Nephron progenitor cell (in vitro differentiated cells): ENCODE measurements at places on chromosomes 6 and 20.

DNA sequence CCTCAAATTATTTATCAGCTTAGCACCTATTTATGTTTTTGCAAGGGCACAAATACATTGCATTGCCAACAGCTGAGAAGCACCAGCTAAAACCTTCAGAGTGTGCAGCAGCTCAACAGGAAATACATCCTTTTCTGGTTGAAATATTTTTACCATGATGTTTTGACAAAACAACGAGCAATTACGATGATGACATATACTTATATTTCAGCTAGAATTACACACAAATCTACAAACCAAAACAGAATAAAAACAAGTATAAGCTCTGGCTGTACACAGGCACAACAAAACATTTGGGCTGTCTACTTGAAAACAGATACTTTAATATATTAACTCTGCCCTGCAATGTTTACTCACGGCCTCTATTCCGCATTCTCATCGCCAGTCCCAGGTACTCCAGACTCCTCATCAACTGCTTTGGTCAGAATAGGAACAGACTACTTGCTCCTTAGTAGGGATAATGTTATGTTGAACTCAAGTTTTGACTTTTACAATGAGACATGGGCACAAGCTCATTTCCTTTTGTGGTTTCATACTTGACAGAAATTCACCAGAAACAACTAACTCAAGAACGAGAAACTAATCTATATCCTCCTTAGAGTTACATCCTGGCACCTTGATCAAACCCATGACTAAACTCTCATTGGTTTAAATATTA is 377.6 kb downstream of the ESR1 start:
- DNase-seq, result no peak

GRCh38 chr6:159464816-159465215 is 228.2 kb downstream of the SOD2 start:
- no peak for DNase-seq

- DNase-seq, result peak; percentile 85
These were observed 603.2 kb downstream of the RNF144B start for GRCh38 chr6:18990059-18990978.

- peak; percentile 31 for DNase-seq
These were observed 26.7 kb upstream of the TTPAL start for GRCh38 chr20:44448753-44449546.

DNA sequence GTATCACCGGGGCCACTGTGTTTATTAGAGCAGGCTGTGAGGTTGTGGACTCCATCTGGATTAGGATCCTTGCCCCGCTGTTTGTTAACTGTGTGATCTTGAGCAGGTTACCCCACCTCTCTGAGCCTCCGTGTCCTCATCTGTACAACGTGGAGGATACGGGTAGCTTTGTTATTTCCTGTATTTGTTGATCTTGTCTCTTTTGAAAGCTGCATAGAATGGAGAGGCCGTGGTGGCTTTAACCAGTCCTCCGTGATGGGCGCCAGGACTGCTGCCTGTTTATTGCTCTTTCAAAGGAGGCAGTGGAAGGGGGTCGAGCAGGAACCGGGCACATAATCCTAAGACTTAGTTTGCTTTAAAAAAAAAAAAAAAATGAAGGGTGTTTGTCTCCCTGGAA is 22.9 kb downstream of the BCAS4 start:
- no peak for DNase-seq

GRCh38 chr20:58709013-58709702 is 16.6 kb downstream of the NPEPL1 start:
- no peak for DNase-seq

DNA sequence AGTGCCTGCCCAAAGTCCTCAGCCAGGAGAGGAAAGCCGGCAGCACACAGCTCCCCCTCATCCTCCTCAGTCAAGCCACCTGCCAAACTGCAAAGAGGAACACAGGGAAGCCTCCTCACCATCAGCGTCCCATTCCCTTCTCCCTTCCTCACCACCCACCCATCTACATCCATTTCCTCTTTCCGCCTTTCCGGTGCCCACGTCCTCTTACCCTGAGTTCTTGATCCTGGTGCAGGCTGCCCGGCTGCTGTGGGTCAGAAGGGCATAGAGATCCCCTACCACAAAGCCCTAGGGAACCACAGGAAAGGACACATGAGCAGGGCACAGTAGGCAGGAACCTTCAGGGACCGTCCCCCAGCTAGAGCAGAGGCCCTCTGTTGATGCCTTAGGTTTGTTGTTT is 6.0 kb downstream of the GNMT start:
- DNase-seq, result no peak

DNA sequence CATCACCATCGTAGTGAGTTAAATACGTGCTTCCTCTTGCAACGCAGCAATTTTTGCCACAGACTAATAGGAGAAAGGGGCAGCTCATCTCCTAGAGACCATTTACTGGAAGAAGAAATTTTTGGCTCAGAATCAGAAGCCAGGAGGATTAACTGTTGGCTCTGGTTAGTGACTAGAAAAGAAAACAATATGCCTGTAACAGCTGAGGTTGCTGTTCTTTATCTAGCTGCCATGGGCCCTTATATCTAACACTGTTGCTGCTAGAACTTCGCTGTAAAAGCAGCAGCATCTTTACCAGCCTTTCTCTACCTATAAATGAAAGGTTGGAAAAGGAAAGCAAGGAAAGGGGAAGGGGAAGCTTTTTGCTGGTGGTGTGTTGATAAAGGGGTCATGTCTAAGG is 65.9 kb downstream of the FAM135A start:
- no peak for DNase-seq

DNA sequence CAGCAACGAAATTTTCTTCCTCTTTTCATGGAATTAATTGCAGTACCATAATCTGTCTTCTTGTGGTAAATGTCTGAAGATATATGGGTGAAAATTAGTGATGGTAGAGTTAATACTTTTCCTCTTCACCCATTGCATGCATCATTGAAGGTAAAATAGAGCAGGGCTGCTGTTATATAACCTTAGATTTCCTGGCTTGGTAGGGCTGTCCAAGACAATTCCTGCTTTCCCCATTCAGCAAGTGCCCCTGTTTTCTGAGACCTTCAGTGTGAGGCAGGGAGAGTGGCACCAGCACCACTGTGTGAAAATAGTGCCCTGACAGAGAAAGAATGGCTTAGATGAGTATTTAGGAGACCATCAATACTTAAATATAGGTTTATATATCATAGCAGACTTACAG is 202.0 kb downstream of the ZFAND3 start:
- DNase-seq, result no peak

- no peak for DNase-seq
These were observed 22.6 kb upstream of the GPR6 start for GRCh38 chr6:109955491-109955890.

DNA sequence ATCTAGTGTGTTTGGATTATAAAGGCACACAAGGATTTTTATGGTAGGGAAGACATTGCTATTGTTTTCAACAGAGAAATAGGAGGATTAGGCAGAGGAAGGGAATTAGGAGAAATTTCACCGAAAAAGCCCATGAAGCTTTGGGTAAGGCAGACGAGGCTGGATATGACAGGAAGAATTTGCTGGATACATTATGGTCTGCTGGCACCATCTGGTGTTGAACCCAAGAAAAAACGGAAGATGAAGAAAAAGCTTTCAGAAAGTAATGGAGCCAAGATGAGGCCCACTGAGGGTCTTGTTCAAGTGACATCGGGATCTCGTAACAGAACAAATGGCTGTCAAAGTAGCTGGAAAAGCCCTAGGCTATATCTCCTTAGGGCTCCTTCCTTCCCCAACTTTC is 56.5 kb downstream of the OR2J2 start:
- no peak for DNase-seq

DNA sequence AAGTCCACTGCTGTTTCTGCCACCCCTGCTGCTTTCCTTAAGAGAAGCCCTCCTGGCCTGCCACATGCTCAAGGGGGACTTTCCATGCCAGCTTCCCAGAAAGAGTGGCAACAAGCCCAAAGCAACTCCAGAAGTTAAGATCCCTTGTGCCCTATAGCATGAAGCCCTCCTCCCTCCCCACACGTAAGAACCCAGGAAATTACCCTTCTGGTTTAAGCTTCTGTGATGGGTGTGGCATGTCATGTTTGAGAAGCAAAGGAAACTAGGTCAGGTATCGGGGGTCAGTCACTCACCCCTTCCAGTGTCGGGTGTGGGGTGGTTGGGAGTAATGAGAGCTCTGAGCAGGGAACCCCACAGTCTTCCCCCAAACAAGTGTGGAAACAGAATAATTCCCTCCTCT is 196.1 kb downstream of the LRFN2 start:
- DNase-seq, result no peak

GRCh38 chr6:75115481-75115880 is 90.4 kb downstream of the COL12A1 start:
- DNase-seq, result no peak

DNA sequence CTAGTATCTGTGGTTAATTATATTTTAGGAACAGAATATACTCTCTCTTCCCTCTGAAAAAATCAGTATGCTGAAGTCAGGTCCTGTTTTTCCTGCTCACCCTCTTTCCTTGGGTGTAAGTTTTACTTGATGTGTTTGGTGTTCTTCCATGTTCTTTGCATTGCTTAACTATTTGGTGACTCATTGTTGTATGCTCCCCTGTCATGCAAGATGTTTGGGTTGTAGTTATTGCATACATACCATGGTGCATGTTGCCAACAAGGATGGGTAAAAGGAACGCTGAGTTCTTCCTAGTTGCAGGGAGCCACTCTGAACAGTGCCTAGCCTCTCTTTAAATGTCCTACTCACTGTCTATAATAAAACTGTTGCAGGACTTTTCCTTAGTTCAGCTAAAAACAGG is 207.9 kb upstream of the LAMP5 start:
- no peak for DNase-seq

GRCh38 chr6:113411011-113411410 is 446.1 kb upstream of the MARCKS start:
- no peak for DNase-seq

GRCh38 chr6:27280064-27280539 is 32.0 kb downstream of the POM121L2 start:
- peak; percentile 69 for DNase-seq

- DNase-seq, result no peak
These were observed 59.5 kb downstream of the NCOA3 start for GRCh38 chr20:47561180-47561579.

- DNase-seq, result no peak
These were observed 82.3 kb downstream of the SYNE1 start for GRCh38 chr6:152554851-152555250.

DNA sequence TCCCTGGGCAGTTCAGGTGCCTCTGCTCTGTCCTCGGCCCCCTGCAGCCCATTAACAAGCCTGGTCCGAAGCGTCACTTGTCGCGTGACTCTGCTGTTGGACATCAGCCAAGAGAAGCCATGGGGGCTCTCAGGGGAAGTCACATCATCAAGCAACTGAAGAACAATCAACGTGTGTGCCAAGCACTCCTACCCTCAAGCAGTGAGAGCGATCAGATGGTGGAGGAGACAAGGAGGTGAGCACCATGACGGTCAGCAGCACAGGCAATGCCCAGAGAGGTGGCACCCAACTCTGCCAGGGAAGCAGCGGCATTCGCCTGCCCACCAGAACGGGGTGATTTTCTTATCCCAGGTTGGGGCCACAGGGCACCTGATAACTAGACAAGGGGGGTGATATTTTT is 132.7 kb downstream of the AGPAT4 start:
- no peak for DNase-seq

GRCh38 chr6:166640342-166641043 is 13.4 kb upstream of the RPS6KA2 start:
- no peak for DNase-seq

DNA sequence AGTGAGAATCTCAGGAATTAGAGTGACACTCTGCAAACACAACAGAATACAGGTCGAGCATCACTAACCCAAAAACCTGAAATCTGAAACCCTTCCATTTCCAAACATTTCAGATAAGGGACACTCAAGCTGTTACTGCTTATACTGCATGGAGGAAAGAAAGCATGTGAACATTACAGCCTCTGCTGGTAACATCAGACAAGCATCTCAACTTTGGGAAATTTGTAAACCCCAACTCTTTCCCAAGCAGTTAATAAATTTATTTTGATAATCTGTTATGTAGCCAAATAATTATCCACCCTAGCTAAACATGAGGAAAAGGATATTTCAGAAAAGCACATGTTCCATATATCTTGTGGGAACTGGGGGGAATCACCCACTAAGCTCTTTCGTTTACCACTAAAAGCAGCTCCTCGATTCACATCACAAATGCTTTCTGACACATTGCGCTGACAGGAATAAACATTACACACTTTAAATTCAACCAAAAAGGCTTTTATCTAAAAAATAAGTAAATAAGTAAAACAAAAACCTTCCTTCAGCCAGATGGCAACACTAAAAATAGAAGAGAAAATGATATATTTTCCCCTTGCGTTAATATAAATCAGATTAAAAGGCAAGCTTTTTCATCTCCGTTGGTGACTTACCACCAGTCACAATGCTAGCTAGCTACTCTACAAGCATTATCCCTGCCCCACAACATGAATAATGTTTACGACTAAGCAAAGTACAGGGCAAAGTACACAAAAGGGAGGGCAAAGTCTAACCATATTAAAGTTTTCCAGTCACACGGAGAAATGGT is 120.8 kb downstream of the MAP7 start:
- DNase-seq, result no peak

DNA sequence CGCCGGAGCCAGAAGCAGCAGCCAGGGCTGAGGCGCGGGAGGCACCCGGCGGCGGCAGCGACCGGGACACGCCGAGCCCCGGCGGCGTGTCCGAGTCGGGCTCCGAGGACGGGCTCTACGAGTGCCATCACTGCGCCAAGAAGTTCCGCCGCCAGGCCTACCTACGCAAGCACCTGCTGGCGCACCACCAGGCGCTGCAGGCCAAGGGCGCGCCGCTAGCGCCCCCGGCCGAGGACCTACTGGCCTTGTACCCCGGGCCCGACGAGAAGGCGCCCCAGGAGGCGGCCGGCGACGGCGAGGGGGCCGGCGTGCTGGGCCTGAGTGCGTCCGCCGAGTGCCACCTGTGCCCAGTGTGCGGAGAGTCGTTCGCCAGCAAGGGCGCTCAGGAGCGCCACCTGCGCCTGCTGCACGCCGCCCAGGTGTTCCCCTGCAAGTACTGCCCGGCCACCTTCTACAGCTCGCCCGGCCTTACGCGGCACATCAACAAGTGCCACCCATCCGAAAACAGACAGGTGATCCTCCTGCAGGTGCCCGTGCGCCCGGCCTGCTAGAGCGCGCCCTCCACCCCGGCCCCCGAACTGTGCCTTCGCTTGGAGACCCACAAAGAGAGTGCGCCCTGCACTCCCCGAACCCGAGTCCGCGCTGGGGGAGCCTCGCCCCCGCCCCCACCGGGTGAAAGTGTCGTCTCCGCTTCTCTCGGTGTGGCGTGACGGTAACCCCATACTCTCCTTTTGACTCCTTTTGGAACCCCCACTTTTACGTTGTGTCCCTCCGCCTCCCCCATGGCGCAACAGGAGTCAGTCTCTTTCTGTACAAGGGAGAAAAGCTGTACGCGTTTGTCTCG is 1.6 kb downstream of the INSM1 start:
- DNase-seq, result peak; percentile 23

DNA sequence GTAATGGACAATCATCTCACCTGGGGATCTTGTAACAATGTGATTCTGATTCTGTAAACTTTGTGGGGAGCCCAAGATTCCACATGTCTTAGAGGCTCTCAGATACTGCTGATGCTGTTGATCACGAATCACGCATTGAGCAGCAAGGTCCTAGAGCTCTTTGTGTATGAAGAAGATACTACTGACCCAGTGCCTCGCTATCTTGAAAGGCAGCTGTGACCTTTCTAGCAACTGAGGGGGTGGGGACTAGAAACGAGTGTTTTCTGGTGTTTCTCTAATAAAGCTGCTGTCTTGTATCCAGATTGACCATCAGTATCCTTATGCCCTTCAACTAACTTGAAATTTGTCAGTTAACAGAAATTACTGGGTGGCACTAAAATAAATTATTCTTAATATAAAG is 142.9 kb downstream of the MTHFD1L start:
- DNase-seq, result no peak
